ENCODE measurements at places on chromosomes 6 and 20. TPM values are rescaled to one million over a fixed set of nuclear protein-coding genes. Genes with fewer than 3 reads are reported as not detected.

Gene PRICKLE4
- total RNA-seq: 2.6 TPM

Gene AKAP7
- total RNA-seq: 6.2 TPM

Gene NKAIN2
- 0.38 TPM for total RNA-seq

Gene MICB
- 8.1 TPM for total RNA-seq

- H3K27ac ChIP-seq: no peak overlapping the region
- H3K36me3 ChIP-seq: peaks cover 51% of the 10 kb centered on the region
- peaks cover under 1% of the 10 kb centered on the region for H3K4me1 ChIP-seq
- no peak overlapping the region for H3K4me3 ChIP-seq
- DNase-seq: no peak
- H3K27me3 ChIP-seq: no peaks in the 10 kb centered on the region
Measured at GRCh38 chr6:157135691-157136090, 187.6 kb downstream of the TMEM242 start.

GRCh38 chr20:50624351-50625016 lies 66.9 kb downstream of the RIPOR3 start:
- H3K36me3 ChIP-seq: no peaks in the 10 kb centered on the region
- H3K27me3 ChIP-seq: no peaks in the 10 kb centered on the region
- DNase-seq: no peak
- H3K4me3 ChIP-seq: no peak overlapping the region
- H3K27ac ChIP-seq: no peak overlapping the region

GRCh38 chr6:156948807-156949206 lies 171.6 kb downstream of the ARID1B start:
- no peak for DNase-seq
- H3K4me1 ChIP-seq: peaks cover 8% of the 10 kb centered on the region
- H3K27ac ChIP-seq: no peak overlapping the region
- no peaks in the 10 kb centered on the region for H3K27me3 ChIP-seq

- no peaks in the 10 kb centered on the region for H3K27me3 ChIP-seq
- H3K4me3 ChIP-seq: no peak overlapping the region
- no peak overlapping the region for H3K27ac ChIP-seq
- no peak for DNase-seq
- no peaks in the 10 kb centered on the region for H3K4me1 ChIP-seq
Measured at GRCh38 chr20:16771213-16771612, 23.1 kb downstream of the OTOR start.

DNA sequence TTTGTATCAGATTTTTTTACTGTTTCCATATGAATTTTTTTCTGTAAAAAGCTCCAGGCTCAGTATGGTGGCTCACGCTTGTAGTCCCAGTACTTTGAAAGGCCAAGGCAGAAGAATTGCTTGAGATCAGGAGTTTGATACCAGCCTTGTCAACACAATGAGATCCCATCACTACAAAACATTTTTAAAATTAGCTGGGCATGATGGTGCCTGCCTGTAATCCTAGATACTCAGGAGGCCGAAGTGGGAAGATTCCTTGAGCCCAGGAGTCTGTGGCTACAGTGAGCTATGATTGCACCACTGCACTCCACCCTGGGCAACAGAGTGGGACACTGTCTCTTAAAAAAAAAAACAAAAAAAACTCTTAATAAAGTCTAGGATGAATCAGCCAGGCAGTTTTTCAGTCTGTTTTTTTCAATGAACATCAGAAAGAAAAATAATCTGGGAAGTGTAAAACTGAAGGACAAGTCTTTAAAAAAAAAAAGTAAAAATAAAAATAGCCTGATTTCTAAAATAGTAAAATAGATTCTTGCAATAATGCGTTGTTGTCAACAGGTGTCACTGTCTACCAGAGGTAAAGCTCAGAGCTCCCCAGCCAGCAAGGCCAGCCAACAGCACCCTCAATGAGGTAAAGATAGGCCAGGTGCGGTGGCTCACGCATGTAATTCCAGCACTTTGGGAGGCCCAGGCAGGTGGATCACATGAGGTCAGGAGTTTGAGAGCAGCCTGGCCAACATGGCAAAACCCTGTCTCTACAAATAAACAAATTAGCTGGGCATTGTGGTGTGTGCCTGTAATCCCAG lies 9.3 kb upstream of the ATG5 start:
- DNase-seq: peak; percentile 80
- H3K4me3 ChIP-seq: no peak overlapping the region
- no peaks in the 10 kb centered on the region for H3K36me3 ChIP-seq
- H3K4me1 ChIP-seq: no peaks in the 10 kb centered on the region
- H3K27me3 ChIP-seq: peaks cover 3% of the 10 kb centered on the region
- no peak overlapping the region for H3K27ac ChIP-seq

- no peak overlapping the region for H3K4me3 ChIP-seq
- no peaks in the 10 kb centered on the region for H3K27me3 ChIP-seq
- no peak overlapping the region for H3K27ac ChIP-seq
- DNase-seq: no peak
- no peaks in the 10 kb centered on the region for H3K36me3 ChIP-seq
Measured at GRCh38 chr20:41011551-41012067, 17.0 kb upstream of the TOP1 start.

DNA sequence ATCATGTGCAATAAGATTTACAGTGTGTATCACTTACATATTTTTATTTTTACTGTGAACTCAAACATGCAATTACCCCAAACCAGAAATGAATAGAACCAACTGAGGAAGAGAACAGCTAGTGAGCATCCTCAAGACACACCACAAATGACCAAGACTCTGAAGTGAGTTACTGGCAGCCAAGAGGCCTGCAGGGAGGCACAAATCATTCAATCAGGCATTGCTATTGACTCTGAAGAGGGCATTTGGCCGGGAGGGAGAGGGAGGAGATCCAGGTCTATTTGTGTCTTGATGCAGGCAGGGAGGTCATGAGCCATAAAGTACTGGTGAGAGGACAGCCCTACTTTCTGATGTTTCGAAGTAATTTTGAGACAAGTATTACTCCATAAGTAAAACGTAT lies 257.7 kb downstream of the BCKDHB start:
- H3K27ac ChIP-seq: no peak overlapping the region
- H3K4me3 ChIP-seq: no peak overlapping the region
- no peaks in the 10 kb centered on the region for H3K27me3 ChIP-seq

Data from endodermal cell (in vitro differentiated cells).